Esophagus mucosa (tissue), 1 donor: ENCODE measurements at places on chromosomes 12 and 14. TPM values are rescaled to one million over a fixed set of nuclear protein-coding genes. Genes with fewer than 3 reads are reported as not detected.

Gene PYGL
- total RNA-seq: 138 TPM

Gene CAPS2
- total RNA-seq: 5.8 TPM

Gene ZC3H14
- total RNA-seq: 32.7 TPM

Gene GPR162
- 0.76 TPM for total RNA-seq

Gene MAPKAPK5
- total RNA-seq: 24.0 TPM

Gene TTC6
- 1.3 TPM for total RNA-seq

Gene MGST1
- total RNA-seq: 145 TPM
